ENCODE measurements at places on chromosomes 11 and 22.
A peak's percentile ranks its signal among the peaks of the same experiment; 100 is the strongest.

DNA sequence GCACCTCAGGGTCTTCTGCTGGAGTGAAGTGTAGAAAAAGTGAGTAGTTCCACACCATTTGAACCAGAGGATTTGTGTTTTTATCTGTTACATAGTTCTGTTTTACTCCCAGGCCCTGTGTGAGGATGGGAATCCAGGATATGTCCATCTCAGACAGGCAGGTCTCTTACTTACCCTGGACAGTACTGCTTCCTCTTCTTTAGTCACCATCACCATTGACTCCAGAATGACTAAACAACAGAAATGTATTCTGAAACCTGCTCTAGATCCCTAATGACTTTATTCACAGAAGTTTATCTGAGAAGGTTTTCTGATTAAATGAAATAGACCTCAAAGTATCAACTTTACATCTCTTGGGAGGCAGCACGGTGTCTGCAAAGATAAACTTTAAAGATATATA, 33.6 kb downstream of the CYP2R1 start:
- no peak for DNase-seq

- no peak for DNase-seq
Observed at GRCh38 chr22:35684270-35684700, 33.4 kb upstream of the APOL5 start.

DNA sequence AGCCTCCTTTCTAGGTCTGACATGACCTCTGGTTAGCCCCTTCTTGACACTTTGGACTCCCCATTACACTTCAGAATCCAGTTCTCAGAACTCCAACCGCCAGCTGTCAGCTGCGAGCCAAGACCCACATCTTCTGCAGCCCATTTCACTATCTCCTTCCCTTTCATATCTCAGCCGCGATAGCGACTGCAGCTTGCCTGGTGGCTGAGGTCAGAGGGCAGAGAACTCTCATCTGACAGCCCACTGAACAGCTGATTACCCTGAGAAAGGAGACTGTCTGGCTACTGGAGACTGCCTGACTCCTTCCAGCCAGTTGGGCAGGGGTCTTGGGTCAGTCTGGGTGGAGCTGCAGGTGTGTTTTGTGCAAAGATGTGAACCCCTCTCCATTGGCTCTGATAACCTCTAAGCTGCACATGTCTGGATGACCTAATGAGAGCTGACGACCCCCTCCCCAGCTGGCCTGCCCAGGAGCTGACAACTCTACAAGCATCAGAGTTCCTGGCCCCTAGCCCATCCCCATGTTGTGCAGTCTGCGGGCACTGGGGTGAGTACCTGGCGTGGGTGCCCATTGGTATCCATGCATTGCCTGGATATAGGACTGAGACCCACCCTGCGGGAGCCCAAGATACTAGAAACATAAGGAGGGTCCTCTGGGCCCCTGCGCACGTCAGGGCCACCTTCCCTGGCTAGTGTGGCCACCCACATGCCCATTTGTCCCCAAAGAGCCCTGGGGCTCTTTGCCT, 1.1 kb downstream of the CHRM1 start:
- DNase-seq: no peak

DNA sequence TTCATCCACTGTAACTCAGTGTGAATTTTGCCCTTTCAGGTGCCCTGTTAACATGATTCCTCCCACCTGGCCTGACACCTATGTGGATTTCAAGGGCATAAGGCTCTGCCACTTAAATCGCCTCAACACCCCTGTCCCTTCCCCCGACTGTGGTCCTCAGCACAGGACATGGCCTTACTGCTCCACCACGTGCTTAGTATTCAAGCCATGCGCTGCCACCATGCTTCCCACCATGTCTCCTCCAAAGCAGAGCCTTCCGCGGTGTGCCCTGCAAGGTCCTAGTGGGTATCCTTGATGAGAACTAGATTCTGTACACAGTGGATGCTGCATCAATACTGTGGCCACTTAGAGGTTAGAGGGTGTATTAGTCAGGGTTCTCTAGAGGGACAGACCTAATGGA, 51.9 kb downstream of the BUD13 start:
- no peak for DNase-seq

- no peak for DNase-seq
Observed at GRCh38 chr11:115144914-115145313, 359.3 kb downstream of the CADM1 start.

DNA sequence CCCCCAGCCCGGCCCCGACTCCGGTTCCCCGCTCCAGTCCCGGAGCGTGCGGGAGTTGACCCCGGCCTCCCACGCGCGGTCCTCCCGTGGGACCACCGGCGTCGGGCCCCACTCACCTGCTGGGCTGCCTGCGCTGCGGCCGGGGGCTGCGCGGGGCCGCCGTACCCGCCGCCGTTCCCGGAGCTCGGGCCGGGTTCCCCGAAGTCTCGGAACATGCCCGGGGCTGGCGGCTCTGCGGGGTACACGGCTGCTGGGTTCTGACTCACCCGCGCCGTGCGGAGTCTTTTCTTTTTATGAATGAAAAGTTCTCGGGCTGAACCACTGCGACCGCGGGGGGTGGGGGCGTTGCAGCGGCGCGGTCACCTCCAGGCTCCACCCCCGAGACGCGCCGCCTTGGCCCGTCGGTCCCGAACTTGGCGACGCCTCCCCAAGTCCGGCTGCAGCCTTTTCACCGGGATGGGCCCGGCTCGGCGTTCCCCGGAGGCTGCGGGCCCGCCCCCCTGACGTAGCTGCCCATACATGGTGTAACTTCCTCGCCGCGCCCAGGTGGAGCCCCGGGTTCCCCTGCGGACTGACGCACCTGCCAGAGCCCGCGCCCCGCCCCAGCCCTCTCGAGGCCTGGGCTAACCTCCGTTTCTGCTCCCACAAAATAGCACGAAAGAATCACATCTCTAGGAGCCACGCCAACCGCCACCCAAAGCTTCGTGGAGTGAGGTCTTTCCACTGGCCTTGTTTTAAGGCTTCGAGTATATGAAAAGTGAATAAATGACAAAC, at the start of gene FOSL1:
Gene FOSL1 (minus strand): TSS at position 264 of the 774 bp plus-strand sequence. CDS start 49 bp downstream, at position 215.
- peak; percentile 72 for DNase-seq

- no peak for DNase-seq
Observed at GRCh38 chr11:120335556-120335907, 681 bp upstream of the ARHGEF12 start.

GRCh38 chr11:106466521-106467080, 389.1 kb downstream of the AASDHPPT start:
- DNase-seq: no peak

- DNase-seq: no peak
Observed at GRCh38 chr11:112377946-112378345, 117.3 kb upstream of the PLET1 start.

DNA sequence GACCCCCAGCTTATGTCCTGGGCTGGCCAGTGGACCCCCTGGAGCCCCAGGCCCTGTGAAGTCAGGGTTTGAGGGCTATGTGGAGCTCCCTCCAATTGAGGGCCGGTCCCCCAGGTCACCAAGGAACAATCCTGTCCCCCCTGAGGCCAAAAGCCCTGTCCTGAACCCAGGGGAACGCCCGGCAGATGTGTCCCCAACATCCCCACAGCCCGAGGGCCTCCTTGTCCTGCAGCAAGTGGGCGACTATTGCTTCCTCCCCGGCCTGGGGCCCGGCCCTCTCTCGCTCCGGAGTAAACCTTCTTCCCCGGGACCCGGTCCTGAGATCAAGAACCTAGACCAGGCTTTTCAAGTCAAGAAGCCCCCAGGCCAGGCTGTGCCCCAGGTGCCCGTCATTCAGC, 24.6 kb downstream of the CSF2RB start:
- no peak for DNase-seq

- DNase-seq: no peak
Observed at GRCh38 chr22:25072406-25072805, 119.9 kb downstream of the KIAA1671 start.

DNA sequence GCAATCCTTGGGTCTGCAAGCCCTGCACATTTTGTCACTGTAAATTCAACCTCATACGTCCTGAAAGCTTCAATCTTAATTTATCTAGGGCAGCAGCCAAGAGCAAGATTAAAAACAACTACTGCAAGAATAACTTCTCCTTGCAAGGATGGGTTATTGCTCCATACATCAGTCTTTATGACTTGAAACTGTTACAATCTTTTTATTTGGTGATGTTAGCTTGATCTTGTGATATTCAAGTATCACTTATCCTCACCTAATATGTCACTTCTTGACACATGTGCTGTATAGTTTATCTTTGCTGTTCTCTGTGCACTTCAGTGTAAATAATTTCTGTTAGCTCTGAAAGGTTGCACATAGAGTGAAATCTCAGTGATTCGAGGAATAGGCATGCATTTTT, 14.7 kb upstream of the APLP2 start:
- no peak for DNase-seq

GRCh38 chr11:3170756-3171650, 5.9 kb upstream of the OSBPL5 start:
- no peak for DNase-seq

DNA sequence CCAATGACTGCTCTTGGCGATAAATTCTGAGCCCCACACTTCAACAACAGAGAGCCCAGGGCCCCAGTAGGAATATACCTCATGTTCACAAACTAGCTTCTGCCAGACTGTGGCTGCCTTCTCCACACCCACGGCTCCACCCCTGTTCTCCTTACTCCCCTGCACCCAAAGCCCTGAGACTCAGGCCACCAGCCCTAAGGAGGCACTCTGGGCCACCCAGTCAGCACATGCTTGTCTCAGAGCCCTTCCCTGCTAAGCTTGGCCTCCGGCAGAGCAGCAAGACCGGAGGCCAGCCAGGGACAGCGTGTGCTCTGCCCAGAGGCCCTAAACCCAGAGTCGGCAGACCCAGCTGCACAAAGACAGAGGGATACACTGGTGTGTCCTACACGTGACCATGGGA, 27.9 kb downstream of the SPATA19 start:
- DNase-seq: no peak

- no peak for DNase-seq
Observed at GRCh38 chr11:33920838-33921613, 29.1 kb upstream of the LMO2 start.

DNA sequence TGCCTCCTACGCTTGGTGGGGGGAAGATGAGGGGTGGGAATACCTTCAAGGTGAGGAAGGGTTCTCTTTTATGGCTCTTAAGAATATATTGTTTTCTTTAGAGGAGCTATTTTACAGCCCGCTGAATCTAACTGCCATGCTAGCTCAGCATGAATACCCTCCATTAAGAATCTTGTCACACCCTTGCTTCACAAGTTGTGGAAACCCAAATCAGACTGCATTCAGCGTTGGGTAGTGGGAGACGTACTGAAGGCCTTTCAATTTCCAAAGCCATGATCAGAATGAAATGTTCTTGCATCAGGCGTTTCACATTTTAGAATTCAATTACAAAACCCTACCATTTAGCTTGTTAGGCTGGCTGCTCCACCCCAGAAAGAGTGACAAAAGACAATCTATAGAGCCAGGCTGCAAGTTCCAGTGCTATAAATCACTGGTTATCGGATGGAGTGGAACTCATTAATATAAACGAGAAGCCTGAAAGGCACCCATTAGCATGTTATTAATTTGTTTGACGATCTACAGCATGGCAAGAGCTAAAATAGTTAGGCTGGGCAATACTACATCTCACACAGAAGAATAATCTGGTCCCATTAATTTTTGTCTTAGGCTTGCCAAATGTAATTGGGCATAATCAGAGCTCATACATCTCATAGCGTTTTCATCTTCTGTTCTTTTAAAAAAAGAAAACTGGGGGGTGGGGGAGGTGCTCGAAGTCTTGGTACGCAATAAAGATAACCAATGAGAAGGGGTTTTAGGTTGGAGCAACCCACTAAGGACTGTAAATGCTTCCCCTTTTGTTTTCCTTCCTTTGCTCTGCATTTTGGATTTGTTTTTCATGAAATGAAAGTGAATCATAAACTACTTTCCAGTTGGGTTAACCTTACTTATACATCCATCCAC, 57.5 kb downstream of the ABTB2 start:
- DNase-seq: no peak

GRCh38 chr11:42951266-42951665, 360.5 kb upstream of the API5 start:
- DNase-seq: no peak

DNA sequence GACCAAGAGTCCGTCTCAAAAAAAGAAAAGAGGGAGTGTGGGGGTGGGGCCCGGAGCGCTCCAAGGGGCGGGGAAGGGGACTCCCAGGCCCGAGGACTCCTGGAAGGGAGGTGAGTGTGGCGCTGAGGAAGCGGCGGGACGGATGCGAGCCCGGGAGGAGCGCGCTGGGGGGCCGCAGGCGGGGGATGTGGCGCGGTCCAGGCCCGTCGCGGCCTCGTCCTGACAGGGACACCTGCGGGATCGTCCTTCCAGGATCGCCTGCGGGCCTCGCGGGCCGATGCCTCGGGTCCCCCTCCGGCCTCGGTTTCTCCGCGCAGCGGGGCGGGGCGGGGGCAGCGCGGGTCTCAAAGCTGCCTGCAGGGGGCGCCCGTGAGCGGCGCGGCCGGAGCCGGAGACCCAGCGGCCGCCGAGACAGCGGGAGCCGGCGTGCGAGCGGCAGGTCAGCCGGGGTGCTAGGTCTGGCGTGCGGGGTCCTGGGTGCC, 3.8 kb upstream of the ADORA2A start:
- no peak for DNase-seq

GRCh38 chr22:31272522-31273446, 19.5 kb downstream of the PIK3IP1 start:
- DNase-seq: peak; percentile 30

DNA sequence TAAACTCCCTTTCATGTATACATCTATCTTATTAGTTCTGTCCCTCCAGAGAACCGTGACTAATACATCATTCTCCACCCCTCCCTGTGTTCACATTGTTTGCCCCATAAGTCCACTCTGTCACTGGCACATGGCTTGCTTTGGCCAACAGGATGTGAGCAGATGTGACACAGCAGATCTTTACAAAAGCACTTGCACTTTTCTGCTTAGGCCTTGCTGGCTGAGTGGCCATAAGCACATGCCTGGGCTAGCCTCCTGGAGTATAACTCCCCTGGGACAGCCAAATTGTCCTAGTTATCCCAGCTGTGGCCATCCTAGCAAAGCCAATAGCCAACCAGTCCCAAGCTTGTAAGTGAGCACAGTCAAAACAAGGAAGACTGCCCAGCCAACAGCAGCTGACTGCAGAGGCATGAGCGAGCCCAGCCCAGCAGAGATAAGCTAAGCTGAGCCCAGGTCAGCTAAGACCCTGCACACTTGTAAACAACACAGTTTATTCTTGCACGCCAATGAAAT, 9.7 kb upstream of the RCN1 start:
- DNase-seq: no peak

DNA sequence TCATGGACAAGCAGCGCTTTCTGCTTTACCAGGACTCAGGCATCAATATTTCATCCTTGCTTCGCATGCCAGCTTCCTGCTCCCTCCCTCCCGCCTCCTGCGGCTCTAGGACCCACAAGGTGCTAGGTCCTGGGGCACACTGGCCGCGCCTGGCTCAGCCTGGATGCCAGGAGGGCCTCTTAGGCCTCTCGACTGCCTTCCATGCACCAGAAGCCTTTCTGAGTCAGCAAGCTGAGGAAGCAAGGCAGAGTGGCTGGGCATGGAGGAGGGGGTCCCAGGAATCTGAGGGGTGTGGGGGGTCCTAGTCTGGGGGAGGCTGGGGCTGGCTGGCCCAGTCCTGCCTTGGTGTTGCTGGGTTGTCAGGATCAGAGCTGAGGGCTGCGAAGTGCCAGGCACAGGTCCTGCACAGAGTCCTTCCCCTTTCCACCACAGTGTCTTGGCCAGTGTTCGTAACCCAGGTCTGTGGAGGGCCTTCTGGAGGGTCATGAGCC, 61.0 kb upstream of the THY1 start:
- no peak for DNase-seq
